ENCODE measurements at places on chromosomes 12 and 14.

- DNase-seq, result no peak
These were observed 210.8 kb downstream of the PCNX1 start for GRCh38 chr14:71117839-71118743.

DNA sequence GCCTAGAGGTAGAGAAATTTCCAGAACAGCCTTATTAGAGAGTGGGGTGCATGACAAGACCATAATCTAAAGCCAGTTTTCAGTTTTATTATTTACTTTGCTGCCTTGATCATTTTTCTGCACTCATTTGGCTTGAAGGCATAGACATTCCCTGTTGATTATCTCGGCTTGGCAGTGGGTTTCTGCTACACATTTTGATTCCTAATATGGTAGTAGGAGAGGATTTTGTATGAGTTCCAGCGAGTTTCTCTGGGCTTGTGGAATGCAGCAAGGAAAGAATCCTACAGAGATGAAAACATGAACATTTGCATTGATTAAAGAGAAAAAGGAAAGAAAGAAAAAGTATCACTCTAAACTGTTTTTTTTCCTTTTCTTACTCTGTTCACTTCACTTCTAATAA lies 281.2 kb downstream of the PAWR start:
- no peak for DNase-seq

- DNase-seq, result no peak
These were observed 26.3 kb downstream of the ZFYVE21 start for GRCh38 chr14:103741876-103742275.

GRCh38 chr12:43294916-43295315 lies 257.1 kb downstream of the ADAMTS20 start:
- no peak for DNase-seq

DNA sequence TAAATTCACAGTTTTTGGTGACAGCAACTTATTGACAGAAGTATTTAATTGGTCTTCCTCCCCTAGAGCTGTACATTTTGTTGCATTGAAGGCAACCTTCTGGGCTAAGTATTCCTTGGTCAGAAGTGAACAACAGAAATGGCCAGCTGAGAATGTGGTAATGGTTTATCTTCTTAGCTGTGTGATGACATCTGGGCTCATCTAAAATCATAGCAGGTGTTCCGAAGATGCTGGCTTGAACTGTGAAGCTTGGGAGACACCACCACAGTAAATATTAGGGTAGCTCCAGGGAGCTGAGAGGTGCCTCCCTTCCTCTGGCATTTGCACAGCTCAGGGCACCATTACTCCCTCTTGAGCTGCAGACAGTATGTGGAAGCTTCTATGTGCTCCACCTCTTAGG lies 3.7 kb upstream of the PTPRB start:
- DNase-seq, result no peak

DNA sequence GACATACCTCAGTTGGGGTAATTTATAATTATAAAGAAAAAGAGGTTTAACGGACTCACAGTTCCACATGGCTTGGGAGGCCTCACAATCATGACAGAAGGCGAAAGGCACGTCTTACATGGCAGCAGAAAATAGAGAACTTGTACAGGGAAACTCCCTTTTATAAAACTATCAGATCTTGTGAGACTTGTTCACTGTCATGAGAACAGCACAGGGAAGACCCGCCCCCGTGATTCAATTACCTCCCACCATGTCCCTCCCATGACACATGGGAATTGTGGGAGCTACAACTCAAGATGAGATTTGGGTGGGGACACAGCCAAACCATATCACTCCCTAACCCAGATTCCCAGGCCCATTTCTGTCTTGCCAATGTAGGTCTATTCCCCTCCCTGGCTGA lies 22.1 kb downstream of the MYO1H start:
- no peak for DNase-seq

GRCh38 chr12:104204690-104205480 lies 10.7 kb upstream of the TXNRD1 start:
- DNase-seq, result no peak

- no peak for DNase-seq
These were observed 39.1 kb downstream of the MAGOHB start for GRCh38 chr12:10574307-10574706.

GRCh38 chr14:92633274-92633616 lies 115.2 kb downstream of the LGMN start:
- no peak for DNase-seq

- peak; percentile 27 for DNase-seq
These were observed 59.3 kb downstream of the DNAI7 start for GRCh38 chr12:25135531-25136154.

- DNase-seq, result peak; percentile 55
These were observed 48.6 kb upstream of the GTF2A1 start for GRCh38 chr14:81269100-81269978.

DNA sequence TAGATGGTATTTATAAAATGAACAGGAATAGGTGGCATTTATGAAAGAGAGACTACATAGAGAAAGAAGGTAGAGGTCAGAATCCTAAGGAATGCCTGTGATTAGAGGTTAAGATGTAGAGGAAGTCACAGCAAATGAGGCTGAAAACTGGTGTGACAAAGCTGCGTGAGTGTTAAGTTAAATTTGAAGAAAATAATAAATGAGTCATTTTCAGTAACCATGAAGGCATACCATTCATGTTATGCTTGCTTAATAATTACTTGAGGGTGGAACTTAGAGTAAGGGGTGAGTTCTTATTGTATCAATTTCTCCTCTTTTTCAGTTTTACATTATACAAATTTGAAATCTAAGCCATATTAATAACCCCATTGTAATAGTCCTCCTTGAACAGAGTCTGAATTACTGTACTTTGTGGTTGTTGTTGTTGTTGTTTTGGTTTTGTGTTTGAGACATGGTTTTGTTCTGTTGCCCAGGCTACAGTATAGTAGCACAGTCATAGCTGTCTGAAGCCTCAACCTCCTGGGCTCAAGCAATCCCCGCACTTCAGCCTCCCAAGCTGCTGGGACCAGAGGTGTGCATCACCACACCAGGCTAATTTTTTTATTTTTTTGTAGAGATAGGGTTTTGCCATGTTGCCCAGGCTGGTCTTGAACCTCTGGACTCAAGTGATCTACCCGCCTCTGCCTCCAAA lies 761.5 kb downstream of the GALC start:
- DNase-seq, result no peak

GRCh38 chr14:36022765-36023410 lies 153.6 kb downstream of the PTCSC3 start:
- no peak for DNase-seq

DNA sequence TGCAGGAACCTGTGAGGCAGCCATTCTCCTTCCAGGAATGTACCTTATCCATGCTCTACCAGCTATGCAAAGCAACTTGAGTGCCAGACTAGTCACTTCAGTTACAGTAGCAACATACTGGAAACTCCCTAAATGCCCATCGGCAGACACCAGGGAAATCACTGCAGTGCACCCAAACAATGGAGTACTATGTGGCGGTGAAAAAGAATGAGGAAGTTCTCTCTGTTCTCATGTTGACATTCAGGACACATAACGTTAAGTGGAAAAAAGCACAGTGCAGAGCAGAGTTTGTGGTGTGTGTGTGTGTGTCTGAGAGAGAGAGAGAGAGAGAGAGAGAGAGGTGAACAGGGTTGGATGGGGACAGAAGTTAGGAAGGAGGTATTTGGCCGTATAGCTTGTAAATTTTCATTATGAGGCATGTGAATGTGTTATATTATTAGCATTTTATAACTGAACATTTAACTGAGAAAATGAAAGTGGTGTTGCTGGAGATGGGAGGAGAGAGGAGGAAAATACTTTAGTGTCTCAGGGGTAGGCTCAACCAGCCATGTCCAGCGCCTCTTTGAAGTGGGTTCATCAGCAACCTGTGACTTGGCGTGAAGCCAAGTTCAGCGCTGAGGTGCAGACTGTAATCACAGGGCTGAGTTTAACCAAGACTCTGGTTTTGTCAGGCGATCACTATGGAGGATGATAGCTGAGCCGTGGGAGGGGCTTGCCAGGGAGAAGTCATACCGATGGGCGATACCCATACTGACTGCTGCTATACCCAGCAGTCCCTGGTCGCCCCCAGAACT lies 17.3 kb downstream of the TNFAIP2 start:
- DNase-seq, result peak; percentile 77

GRCh38 chr12:62471734-62472133 lies 5.1 kb downstream of the MON2 start:
- no peak for DNase-seq

GRCh38 chr12:13379531-13380188 lies 183.1 kb downstream of the EMP1 start:
- no peak for DNase-seq

DNA sequence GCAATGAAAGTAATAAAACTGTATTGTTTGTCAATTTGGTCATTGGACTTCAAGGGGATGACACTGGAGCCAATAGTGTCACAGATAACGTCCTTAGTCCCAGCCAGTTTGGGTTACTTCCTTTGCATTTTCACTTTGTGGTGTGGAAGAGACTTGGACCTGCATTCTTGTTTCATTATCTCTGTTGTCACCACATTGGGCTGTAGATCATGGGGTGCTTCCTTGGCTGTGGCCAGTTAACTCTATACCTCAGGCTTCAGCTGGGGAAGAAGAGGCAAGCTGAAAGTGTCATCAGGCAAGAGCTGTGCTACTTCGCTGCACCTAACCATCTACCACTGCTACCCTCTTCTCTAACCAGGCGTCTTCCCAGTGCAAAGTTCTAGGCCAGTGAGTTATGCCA lies 15.1 kb upstream of the CISTR start:
- no peak for DNase-seq

DNA sequence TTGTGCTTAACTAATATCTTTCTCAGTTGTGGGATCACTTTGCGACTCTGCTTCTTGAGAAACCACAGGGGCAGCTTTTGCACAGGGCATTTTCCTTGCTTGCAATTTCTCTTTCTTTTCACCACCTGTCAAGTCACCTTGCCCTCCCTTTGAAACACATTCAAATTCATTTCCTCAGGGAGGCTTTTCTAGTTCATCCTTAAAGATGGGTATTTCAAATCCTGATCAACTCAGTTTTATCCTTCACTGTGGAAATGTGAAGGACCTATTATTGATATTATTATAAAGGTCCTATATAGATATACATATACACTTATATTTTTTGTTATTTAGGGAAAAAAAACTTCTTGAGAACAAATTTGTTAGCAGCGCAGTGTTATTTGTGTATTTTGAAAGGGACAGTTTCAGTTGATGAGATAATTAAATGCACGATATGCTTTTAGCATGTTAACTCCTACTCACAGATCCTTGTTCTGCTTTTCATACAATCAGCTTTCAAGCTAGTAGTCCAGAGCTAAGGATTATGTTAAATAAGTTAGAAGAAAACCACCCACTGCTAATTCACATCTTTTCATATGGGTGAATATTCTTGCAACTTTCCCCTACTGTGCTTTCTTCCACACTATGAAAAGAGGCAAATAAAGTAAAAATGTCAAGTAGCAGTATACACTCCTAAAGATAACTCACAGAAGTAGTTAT lies 501.4 kb upstream of the RGS6 start:
- no peak for DNase-seq

- no peak for DNase-seq
These were observed 68.7 kb upstream of the JDP2 start for GRCh38 chr14:75359098-75359497.

DNA sequence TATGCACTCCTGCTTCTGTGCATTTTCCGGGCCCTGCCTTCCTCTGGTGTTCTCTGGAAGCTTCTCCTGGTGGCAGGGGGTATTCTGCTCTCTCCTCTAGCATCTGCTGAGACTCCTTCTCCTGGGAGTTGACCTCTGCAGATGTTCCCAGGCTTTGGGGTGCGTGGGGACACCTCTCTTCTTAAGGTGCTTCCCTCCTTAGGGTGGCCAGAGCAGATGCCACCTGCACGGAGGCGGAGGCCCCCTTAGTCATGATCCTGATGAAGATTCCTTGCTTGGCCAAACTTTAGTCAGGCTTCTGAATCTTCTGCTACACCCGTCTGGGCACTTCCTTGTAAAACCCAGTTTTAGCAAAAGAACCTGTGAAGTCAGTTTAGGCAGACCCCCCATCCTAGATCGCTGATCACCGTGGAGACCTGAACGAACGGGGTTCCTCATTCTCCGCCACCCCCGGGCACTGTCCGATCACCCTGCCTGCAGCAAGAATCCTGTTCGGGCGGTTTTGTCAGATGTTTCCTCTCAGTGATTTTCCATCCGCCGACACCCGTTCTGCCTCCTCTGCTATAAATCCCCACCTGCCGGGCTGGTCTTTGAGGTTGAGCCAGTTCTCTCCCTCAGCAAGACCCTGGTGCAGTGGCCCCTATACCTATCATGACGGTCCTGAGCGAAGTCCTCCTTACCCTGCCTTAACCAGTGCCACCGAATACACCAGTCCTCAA lies 111.9 kb downstream of the CALM1 start:
- peak; percentile 57 for DNase-seq

GRCh38 chr12:112031472-112031871 lies 18.2 kb downstream of the ERP29 start:
- DNase-seq, result no peak

GRCh38 chr14:92668276-92668973 lies 80.0 kb downstream of the LGMN start:
- DNase-seq, result no peak

GRCh38 chr12:61524851-61525250 lies 735.4 kb upstream of the USP15 start:
- DNase-seq, result no peak

- peak; percentile 12 for DNase-seq
These were observed 5.0 kb upstream of the SLC4A8 start for GRCh38 chr12:51419425-51420193.

GRCh38 chr12:115840159-115840558 lies 437.3 kb downstream of the MED13L start:
- DNase-seq, result no peak

- no peak for DNase-seq
These were observed 140.4 kb downstream of the CHST11 start for GRCh38 chr12:104596898-104597843.

DNA sequence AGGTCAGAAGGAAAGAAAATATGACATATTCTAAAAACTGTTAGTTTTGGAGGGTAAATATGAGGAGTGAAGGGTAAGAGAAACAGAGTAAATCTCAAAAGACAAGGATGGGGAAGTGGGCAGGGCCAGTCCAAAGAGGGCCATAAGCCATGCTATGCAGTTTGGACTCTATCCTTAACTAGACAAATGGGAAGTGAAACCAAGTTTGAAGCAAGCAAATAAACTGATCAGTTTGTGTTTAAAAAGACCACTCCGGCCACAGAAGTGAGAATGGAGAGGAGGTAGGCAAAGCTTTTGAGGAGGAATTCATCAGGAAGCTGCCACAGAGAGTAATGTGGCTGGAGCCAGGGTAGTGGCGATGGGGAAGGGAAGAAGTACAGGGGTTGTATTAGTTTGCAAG lies 37.5 kb upstream of the DAAM1 start:
- peak; percentile 46 for DNase-seq

DNA sequence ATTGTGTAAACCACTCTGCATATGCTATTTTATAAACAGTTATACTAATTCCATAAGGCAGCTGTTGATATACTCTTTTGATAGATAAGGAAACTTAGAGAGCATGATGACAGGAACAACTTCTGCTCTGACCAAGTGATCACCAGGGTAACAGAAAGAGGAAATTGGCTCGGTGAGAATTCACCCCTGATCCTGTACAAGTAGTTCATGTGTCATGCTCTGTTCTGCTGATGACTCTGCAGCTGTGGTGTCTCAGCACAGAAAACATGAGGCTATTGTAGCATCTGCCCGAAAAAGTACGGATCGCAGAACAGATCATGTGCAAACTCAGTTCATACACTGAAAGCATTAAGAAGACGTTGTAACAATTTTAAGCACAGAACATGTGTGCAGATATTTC lies 345.0 kb downstream of the LRIG3 start:
- DNase-seq, result no peak

- no peak for DNase-seq
These were observed 72.5 kb upstream of the MYL2 start for GRCh38 chr12:110992909-110993308.

- DNase-seq, result no peak
These were observed 34.6 kb upstream of the EVL start for GRCh38 chr14:100030452-100031153.

- DNase-seq, result no peak
These were observed 57.2 kb downstream of the LTBP2 start for GRCh38 chr14:74554742-74555362.
